Astrocyte (in vitro differentiated cells and primary cell): ENCODE measurements at places on chromosomes 3 and 15. TPM values are rescaled to one million over a fixed set of nuclear protein-coding genes. Genes with fewer than 3 reads are reported as not detected.

Gene CBLB
- 45.9 and 48.0 TPM in 2 replicates for total RNA-seq

DNA sequence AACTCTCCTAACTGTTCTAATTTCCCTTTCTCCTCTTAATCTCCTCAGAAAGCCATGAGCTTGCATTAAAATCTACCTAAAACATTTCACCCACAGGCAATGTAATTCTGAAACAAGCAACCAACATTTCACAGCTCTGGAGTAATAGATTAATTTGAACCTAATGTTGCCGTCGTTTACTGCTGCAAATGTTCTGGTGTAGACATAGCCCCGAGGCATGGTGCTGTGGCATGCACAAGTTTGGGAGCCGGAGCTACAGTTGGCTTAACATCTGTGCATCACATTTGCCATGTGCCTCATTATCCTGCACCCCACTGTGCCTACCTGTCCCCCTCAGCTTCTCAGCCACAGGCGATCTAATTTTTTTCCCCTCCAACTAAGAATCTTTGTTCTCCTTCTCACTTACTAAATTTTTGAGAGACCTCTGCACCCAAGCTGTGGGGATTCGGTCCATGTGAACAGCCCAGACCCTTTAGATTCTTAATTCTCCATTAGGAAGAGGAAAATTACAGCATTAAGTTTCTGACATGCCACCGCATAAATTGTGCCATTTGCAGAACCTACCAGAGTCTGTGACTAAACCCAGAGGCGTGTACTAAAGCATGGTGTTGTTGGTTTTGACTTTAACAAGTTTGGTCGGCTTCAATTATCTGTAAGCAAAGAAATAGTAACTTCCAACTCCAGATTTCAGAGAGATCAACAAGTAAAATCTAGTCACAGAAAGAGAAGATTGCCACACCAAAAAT, 419.2 kb downstream of the MECOM start:
- DNase-seq: no peak

Gene RBMS3
- total RNA-seq: 32.3 and 33.0 TPM in 2 replicates

Gene UBAP1L
- 1.8 and 1.9 TPM in 2 replicates for total RNA-seq

GRCh38 chr3:126773167-126773566, 69.1 kb downstream of the CHCHD6 start:
- no peak for DNase-seq

DNA sequence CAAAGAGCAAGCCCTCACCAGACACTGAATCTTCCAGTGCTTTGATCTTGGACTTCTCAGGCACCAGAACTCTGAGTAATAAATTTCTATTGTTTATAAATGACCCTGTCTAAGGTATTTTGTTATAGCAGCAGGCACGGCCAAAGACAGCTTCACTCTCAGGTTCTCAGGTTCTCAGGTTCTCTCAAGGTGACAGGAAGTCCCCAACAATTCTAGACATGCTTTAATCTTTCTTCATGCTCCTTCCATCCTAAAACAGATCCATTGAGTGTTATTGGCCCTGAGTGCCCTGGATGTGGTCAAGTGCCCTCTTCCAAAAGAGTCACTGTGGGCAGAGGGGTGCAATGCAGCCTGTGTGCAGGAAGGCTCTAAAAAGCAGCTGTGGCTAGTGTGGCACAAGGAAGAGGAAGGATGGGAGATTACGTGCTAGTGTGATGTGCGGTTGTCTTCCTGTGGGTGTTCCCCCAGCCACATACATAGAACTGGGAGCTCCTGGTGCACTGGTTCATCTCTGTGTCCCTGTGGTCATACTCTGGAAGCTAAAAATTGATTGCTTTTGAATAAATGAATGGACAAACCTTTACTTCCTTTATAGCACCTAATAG, 11.0 kb upstream of the RAB7A start:
- DNase-seq: no peak

Gene MYLK
- total RNA-seq: 50.5 and 53.6 TPM in 2 replicates

DNA sequence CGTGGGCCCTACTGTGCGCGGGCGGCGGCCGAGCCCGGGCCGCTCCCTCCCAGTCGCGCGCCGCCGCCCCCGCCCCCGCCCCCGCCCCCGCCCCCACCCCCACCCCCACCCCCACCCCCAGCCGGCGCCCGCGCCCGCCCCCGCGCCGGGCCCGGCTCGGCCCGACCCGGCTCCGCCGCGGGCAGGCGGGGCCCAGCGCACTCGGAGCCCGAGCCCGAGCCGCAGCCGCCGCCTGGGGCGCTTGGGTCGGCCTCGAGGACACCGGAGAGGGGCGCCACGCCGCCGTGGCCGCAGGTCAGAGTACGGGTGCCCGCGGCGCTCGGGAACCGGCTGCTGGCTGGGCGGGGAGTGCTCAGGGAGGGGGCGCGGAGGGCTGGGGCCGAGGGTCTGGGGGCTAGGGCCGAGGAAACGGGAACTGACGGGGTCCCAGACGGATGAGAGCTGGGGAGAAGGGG, 1.1 kb upstream of the PPARG start:
- DNase-seq: no peak

Gene GABRR3
- total RNA-seq: not detected in 2 replicates

GRCh38 chr3:149527531-149528339, 53.2 kb downstream of the TM4SF4 start:
- DNase-seq: no peak
